ENCODE measurements at places on chromosomes 12 and 14.

DNA sequence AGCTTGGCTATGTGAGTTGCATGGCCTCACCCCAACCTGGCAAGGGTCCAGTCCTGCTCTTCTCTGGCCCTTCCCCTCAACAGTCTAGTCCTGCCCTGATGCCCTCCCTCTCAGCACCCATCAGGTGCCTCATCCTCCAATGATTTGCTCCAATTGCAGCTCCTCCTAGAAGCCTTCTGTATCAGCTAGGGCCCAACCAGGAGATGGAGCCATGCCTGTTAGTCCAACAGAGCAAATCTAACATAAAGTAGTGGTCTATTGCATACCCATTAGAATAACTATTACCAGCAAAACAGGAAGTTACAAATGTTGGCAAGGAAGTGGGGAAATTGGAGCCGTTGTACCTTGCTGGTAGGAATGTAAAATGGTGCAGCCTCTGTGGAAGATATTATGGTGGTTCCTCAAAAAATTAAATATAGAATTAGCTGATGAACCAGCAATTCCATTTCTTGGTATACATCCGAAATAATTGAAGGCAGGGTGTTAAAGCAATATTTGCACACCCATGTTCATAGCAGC, 163.5 kb downstream of the VRK1 start:
- DNase-seq, result no peak

GRCh38 chr12:101680647-101681046, 16.8 kb upstream of the CHPT1 start:
- DNase-seq, result no peak

DNA sequence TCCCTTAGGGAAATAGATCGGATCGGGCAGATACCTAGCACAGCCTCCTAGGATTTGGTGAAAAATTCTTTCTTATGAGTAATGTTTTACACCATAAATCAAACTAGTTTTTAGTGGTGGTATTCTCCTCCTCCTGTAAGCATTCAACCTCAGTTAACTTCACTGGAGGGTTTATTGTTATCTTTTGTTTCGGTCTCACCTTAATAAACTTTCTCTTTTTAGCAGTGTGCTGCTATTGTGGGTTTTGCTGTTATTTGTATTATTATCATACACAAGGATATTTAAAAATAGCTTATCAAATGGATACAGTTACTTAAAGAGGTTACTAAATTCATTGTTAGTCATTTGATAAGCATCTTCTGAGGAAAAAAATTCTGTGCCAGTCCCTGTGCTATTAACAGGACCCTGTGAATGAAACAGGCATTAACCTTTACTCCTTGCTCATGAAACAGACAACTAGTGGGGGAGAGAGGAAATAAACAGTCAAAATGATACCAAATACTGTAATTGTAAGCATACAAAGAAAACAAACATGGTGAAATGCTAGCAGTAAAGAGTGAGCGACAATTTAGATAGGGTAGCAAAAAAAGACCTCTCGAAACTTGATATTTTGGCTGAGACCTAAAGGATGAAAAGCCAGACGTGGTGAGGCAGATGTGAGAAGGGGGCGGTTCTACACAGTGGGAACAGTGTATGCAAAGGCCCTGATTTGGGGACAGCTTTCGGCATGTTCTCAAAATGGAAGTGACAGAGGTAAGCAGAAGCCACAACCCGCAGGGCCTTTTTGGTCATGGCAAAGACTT, 178.7 kb upstream of the SOX5 start:
- DNase-seq, result no peak

DNA sequence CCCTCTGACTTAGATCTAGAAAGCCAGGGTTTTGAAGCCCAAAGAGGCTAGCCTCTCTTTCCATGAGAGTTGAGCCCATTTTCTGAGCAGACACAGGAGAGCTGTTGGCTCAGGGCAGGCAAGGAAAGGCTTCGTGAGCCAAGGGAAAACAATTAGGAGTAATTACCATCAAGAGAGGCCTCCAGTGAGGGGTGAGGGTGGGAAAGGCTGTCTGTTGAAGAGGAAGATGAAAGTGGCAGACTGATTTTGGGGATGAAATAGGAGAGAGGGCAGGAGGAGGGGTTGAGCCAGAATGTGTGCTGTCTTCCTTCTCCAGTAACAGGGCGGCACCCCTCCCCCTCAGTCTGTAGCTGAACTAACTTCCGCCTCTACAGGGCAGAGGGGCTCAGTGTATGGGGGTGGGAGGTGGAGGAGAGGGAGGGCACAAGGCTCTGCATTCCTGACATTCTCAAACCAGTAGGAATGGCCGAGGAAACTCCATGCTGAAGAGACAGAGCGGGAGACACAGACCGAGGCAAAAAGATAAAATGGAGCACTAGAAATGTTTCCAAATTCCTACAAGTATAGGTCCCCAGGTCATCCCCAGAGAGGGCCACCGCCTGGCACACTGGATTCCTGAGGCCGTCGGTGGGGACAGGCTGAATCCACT, 33.1 kb upstream of the COL2A1 start:
- no peak for DNase-seq

DNA sequence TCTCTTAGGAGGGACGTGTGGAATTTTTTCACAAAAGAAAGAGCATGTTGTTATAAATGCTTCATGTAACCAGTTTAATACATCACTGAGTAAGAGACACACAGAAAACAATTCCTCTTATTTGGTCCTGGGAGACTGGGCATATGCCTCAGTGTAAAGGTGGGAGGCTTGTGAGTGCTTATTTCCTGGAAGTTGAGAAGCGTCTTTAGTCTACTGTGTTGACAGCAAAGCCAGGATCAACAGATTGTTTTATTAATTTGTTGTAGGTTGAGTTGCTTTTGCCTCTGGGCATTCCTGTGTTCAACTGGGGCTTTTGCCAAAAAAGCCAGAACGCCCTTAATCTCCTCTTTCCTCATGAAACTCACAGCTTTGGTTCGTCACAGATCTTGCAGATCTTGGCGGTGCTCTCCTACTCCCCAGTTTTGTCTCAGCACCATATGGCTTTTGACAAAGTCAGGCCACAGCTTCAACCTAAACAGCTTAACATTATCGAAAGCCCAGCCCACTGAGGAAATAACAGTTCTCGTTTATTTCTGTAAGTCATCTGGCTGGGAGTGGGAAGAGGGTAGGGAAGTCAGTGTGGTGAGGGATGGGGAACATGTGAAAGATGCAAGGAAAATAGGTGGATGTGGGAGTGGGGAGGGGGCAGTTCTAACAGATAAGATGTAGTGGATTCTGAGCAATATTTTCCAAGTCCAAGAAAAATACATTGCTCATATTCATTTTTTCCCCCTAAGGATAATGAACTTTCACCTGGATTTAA, 227.2 kb downstream of the DACT1 start:
- no peak for DNase-seq
